ENCODE measurements at places on chromosomes 7 and 10. TPM values are rescaled to one million over a fixed set of nuclear protein-coding genes. Genes with fewer than 3 reads are reported as not detected.

Gene CLDN12
- total RNA-seq = 0.68 TPM

- H3K36me3 ChIP-seq = no peaks in the 10 kb centered on the region
- no peaks in the 10 kb centered on the region for H3K27me3 ChIP-seq
- no peak overlapping the region for H3K4me3 ChIP-seq
- no peak overlapping the region for H3K27ac ChIP-seq
Measured at GRCh38 chr10:75984067-75984466, 552.6 kb downstream of the LRMDA start.

Gene INHBA
- not detected for total RNA-seq

Gene DENND11
- 28.9 TPM for total RNA-seq

Gene OR2F1
- not detected for total RNA-seq

- H3K4me1 ChIP-seq = no peaks in the 10 kb centered on the region
- no peak overlapping the region for H3K27ac ChIP-seq
- no peak for DNase-seq
Measured at GRCh38 chr7:11315666-11316258, 342.1 kb downstream of the PHF14 start.

Gene FBXL13
- 0.70 TPM for total RNA-seq

- no peaks in the 10 kb centered on the region for H3K27me3 ChIP-seq
- H3K27ac ChIP-seq = no peak overlapping the region
- no peak for DNase-seq
- H3K4me3 ChIP-seq = no peak overlapping the region
- H3K36me3 ChIP-seq = no peaks in the 10 kb centered on the region
Measured at GRCh38 chr7:128247640-128248194, 6.6 kb downstream of the LEP start.

Gene INMT
- not detected for total RNA-seq

DNA sequence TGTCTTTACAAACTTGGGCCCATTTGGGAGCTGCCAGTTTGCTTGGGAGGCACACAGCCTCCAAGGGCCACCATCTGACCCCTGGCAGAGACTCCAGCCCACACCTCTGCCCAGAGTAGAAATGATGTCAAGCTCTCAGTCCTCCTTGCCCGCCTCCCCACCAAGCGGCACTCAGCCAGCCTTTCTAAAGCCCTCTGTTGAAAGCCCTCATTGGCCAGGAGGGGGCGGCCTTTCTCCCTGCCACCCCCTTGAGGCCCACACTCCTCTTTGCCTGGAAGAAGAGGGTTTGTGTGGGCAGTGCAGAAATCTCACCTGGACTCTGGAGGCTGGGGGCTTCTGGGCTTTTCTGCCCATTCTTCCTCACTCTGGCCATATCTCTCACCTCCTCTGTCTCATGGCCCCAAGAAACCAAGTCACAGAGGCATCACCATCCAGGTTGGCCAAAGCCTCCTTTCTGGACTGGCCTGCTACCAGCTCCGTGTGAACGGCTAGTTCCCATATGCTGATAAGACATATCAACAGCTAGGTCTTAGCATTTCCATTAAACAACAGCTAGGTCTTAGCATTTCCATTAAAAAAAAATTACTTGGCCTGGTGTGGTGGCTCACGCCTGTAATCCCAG is 36.1 kb downstream of the UBTD1 start:
- H3K27me3 ChIP-seq = no peaks in the 10 kb centered on the region
- H3K4me3 ChIP-seq = no peak overlapping the region
- no peaks in the 10 kb centered on the region for H3K36me3 ChIP-seq
- no peak overlapping the region for H3K27ac ChIP-seq
- peak; percentile 31 for DNase-seq
- H3K4me1 ChIP-seq = no peaks in the 10 kb centered on the region

Gene ECHDC3
- 0.38 TPM for total RNA-seq

- H3K4me1 ChIP-seq = no peaks in the 10 kb centered on the region
- no peaks in the 10 kb centered on the region for H3K36me3 ChIP-seq
- no peaks in the 10 kb centered on the region for H3K27me3 ChIP-seq
- H3K27ac ChIP-seq = no peak overlapping the region
Measured at GRCh38 chr7:16098585-16099179, 322.7 kb downstream of the CRPPA start.

DNA sequence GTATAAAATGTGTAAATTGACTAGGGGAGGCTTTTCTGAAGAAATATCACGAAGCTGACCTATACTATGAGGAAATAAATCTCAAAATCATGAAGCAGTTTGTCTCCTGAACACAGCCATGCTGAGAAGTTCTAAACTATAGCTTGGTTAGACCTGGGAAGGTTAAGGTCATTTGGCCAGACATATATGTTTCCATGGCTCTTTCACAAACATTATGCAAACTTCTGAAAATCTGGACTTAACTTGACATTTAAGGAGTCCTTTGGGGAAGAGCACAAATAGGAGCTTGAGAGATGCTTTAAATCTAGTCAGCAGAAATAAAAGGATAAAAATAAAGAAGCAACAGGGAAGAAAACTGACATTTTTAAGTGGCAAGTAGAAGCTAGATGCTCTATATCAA is 115.9 kb upstream of the MEOX2 start:
- no peaks in the 10 kb centered on the region for H3K27me3 ChIP-seq
- H3K36me3 ChIP-seq = no peaks in the 10 kb centered on the region
- no peak overlapping the region for H3K4me3 ChIP-seq
- DNase-seq = no peak

DNA sequence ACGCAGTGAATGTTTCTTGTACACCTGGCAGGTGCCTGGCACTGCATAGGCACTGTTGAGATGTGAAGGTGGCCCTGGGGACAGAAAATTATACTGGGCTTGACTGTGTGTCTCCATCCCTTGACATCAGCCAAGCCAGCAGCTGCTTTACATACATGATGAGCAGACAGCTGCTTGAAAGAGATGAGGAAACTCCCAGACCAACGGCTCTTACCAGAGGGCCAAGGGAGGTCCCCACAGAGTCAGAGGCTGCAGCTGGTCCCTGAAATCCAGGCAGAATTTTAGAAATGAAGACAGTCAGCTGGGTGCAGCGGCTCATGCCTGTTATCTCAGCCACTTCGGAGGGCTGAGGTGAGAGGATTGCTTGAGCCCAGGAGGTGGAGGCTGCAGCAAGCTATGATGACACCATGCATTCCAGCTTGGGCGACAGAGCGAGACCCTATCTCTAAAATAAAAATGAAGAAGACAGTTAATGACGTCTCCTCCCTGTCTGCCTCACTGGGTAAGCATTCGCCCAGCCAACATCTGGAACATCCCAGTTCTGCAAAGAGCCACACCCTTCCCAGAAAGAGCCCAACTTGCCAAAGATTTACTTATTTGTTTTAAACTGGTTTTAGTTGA is 17.6 kb downstream of the LIMK1 start:
- no peak for DNase-seq
- H3K27me3 ChIP-seq = no peaks in the 10 kb centered on the region
- H3K36me3 ChIP-seq = peaks cover 62% of the 10 kb centered on the region

- H3K27me3 ChIP-seq = no peaks in the 10 kb centered on the region
Measured at GRCh38 chr7:139727151-139727705, 50.6 kb downstream of the HIPK2 start.

Gene ABI1
- 116 TPM for total RNA-seq

DNA sequence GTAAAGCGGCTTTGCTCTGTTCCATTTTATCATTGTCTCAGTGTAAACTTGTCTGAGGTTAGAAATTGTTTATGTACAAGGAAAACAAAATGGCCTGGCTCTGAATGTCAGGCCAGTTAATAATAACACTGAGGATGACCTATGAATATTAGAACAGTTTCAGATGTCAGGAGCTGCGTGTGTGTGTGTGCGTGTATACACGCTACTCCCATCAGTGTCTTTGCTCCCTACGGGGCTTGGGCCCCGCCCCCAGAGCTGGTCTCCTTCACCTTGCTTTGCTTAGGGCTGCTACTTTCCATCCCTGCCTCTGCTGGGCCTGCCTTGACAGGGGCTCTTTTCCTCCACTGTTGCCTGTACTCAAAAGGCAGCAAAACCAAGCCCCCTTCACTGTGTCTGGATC is 142.3 kb upstream of the BET1 start:
- no peak for DNase-seq
- no peaks in the 10 kb centered on the region for H3K36me3 ChIP-seq
- H3K4me1 ChIP-seq = no peaks in the 10 kb centered on the region
- H3K27me3 ChIP-seq = no peaks in the 10 kb centered on the region

DNA sequence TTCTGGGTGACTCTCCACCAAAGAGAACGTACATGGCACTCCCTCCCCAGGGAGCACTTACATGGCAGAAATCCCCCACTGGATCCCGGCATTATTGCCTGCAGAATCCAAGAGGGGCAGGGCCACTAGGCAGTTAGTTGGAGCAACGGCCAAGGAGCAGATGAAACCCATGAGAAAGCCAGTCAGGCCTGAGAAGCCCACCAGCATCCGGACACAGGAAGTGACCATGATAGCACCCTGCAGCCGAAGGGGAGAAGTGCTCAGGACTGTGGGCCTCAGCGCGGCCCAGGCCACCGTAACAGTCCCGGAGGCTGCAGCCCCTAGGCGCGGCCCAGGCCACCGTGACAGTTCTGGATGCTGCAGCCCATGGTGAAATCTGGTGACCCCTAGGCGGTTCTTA is 43.5 kb downstream of the STRA8 start:
- no peak for DNase-seq
- H3K4me3 ChIP-seq = no peak overlapping the region
- H3K27ac ChIP-seq = no peak overlapping the region
- no peaks in the 10 kb centered on the region for H3K27me3 ChIP-seq
- H3K36me3 ChIP-seq = no peaks in the 10 kb centered on the region
- H3K4me1 ChIP-seq = no peaks in the 10 kb centered on the region

DNA sequence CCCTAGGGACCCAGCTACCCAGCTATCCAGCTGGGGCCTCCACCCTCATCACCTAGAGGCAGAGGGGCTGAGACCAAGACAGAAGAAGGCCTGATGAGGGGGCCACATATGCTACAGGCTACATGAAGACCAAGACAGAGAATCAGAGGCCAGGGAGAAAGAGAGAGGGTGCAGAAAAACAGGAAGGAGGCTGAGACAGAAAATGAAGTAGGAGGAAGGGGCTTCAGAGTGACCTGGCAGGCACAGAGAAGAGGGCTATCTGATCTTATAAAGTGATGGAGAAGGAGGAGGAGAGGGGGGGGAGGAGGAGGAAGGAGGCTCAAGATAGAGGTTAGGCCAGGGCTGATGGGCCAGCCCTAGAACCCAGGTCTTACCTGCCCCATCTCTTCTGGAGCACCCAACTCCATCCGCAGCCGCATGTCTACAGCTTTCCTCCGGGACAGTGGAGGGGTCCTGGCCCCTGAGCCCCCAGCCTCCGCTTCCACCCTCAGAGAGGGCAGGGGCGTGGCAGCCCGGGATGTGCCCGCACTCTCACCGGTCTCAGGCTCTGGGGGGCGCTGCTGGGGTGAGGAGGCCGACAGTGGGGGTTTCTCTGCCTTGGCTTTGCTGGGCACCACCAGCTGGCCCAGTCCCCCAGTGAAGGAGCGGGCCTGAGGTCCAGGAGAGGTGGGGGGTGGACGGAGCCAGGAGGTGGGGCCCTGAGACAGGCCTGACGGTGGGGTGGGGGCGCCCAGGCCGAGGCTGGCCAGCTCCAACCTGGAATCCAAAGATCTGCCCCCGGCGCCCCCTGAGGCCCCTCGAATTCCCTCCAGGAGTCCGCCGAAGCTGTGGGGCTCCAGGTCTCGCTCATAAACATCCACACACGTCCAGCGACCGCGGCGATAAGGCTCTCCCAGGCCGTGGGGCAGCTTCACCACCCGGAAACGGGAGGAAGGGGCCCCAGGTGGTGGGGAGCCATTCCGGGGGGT is 1.8 kb downstream of the TSC22D4 start:
- peak overlapping the region; percentile 42 for H3K27ac ChIP-seq
- DNase-seq = peak; percentile 59
- H3K27me3 ChIP-seq = no peaks in the 10 kb centered on the region
- peaks cover 38% of the 10 kb centered on the region for H3K36me3 ChIP-seq

DNA sequence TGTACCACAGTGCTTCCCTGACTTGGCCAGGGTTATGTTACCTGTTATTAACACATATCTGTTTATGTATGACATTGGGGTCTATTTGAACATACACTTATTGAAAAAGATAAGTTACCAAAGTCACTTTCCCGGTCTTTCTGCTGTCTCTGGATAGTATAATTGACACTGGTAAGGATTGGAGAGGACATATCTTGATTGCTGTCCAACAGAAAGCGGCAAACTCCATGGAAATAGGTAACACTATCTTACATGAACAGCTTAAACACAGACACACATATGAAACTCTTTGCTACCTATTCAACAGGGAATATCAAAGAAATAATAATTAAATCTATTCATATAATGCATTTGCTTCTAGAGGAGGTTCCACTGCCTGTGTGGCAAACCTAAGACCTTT is 282.5 kb upstream of the AOAH start:
- H3K27me3 ChIP-seq = no peaks in the 10 kb centered on the region
- H3K36me3 ChIP-seq = peaks cover 20% of the 10 kb centered on the region
- H3K27ac ChIP-seq = no peak overlapping the region
- DNase-seq = no peak
- H3K4me1 ChIP-seq = no peaks in the 10 kb centered on the region

Gene EBLN1
- not detected for total RNA-seq

Gene GNGT1
- not detected for total RNA-seq

DNA sequence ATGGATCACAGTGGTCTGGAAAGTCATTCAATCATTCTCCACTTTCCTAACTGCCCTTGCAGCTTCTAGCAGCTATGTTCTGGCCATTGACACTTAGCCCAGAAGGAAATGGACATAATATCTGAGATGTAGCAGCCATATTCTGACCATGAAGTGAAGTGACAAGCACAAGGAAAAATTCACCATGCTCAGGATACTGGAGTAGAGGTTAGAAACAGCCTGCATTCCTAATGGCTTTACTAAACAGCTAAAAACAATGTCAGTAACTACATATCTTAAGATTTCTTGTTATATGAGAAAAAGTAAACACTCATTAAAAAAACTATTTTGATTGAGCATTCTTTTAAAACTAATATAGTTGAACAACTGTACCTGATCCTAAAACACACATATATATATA is 443.8 kb downstream of the MAGI2 start:
- H3K27ac ChIP-seq = no peak overlapping the region
- H3K27me3 ChIP-seq = no peaks in the 10 kb centered on the region
- H3K4me3 ChIP-seq = no peak overlapping the region
- no peaks in the 10 kb centered on the region for H3K4me1 ChIP-seq
- H3K36me3 ChIP-seq = no peaks in the 10 kb centered on the region

DNA sequence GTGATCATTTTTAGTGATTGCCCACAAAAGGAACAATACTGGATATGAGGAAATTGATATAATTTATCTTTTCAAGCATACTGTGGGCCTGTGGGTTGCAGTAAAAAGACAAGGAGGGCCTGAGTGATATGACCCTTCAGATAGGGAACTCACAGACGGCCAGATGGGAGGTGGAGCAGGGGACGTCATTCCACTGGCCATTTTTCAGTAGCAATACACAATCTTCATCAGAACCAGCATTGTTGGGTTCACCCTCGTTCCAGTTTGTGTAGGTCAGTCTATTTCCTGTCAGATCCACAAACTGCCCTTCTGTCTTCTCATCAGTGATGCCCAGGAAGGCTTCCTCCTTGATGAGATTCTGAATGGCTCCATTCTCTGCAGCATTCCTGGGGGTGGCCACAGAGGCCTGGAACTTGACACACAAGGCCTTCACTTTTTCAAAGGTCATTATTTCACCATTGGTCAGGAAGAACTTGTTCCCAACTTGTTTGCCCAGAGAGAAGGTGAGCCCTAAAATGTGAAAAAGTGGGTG is 4.5 kb downstream of the MBL2 start:
- no peaks in the 10 kb centered on the region for H3K27me3 ChIP-seq
- no peaks in the 10 kb centered on the region for H3K36me3 ChIP-seq
- H3K4me3 ChIP-seq = no peak overlapping the region
- DNase-seq = no peak
- no peaks in the 10 kb centered on the region for H3K4me1 ChIP-seq
